ENCODE measurements at places on chromosomes 12 and 14.

DNA sequence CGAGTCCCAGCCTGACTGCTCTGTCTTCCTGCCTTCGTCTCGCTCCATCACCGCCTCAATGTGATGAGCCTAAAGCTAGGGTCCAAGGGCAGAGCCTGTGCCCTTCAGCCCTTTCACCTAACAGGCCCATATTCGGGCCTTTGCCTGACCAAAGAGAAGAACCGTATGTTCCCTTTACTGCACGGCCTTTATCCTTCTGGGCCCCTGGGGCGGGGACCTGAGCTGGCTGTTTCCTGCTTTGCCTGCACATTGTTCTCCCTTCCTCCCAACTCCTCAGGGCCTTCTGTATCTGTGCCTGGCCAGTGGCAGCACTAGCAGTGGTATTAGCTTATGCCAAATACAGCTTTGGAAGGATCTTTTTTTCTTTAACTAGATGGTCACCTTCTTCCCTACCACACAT lies 8.5 kb upstream of the MYL6B start:
- no peak for DNase-seq

GRCh38 chr14:88908216-88908615 lies 83.8 kb downstream of the TTC8 start:
- no peak for DNase-seq

DNA sequence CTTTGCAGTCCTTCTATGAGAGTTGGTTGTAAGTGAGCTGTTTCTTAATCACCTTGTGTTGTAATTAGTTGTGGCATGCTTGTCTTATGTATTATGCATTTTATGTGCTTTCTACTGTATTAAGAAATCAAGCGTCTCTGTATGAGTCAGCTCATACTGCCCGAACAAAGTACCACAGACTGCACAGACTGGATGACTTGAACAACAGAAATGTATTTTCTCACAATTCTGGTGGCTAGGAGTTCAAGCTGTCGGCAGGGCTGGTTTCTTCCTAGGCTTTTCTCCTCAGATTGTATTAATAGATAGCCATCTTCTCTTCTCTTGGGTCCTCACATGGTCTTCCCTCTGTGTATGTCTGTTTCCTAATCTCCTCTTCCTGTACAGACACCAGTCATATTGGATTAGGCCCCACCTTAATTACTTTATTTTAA lies 77.7 kb downstream of the FLRT2 start:
- DNase-seq = peak; percentile 65

GRCh38 chr12:100671396-100672074 lies 98.1 kb downstream of the GAS2L3 start:
- no peak for DNase-seq

DNA sequence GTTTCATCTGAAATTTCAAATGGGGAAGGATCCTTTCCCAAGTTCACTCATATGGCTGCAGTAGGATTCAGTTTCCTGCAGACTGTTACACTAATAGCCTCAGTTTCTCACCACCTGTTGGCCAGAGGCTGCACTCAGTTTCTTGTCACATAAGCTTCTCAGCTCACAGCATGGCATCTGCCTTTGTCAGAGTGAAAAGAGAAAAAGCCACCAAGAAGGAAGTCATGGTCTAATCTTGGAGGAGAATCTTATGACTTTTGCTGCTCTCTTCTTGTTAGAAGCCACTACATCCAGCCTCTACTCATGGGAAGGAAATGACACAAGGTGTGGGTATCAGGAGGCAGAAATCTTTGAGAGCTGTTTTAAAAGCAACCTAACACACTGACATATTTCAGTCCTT lies 39.4 kb upstream of the BTG1 start:
- DNase-seq = no peak

- DNase-seq = no peak
Observed at GRCh38 chr14:66507181-66507721, 696 bp upstream of the GPHN start.

DNA sequence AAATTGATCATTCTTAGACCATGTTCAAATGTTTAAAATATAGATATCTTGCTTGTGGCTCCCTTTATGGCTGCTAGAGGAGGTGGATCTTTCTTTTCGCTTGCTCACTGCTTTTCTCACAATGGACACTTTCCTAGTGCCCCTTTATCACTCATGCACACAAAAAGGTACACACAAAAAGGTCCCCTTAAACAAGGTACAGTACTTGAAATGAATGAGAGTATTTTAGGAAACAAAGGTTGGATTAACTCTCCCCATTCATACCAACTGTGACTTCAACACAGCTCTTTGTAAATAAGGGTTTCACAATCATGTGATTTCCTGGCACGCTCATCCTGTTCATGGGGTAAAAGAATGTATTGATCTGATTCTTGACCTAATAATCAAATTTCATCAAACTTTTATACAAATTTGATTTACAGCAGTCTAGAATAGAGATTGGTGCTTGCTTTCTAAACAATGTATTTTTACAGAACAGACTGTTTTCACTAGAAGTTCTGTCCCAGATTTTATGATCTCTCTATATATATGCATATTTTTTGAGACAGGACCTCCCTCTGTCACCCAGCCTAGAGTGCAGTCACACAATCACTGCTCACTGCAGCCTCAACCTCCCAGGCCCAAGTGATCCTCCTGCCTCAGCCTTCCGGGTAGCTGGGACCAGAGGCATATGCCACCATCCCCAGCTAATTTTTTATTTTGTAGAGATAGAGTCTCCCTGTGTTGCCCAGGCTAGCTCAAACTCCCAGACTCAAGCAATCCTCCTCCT lies 34.4 kb upstream of the EPS8 start:
- DNase-seq = peak; percentile 6

GRCh38 chr14:103310576-103311095 lies 23.4 kb upstream of the EIF5 start:
- DNase-seq = no peak

GRCh38 chr14:28102814-28103213 lies 663.8 kb upstream of the FOXG1 start:
- no peak for DNase-seq

- peak; percentile 81 for DNase-seq
Observed at GRCh38 chr12:121443193-121443870, 43.4 kb downstream of the RNF34 start.

DNA sequence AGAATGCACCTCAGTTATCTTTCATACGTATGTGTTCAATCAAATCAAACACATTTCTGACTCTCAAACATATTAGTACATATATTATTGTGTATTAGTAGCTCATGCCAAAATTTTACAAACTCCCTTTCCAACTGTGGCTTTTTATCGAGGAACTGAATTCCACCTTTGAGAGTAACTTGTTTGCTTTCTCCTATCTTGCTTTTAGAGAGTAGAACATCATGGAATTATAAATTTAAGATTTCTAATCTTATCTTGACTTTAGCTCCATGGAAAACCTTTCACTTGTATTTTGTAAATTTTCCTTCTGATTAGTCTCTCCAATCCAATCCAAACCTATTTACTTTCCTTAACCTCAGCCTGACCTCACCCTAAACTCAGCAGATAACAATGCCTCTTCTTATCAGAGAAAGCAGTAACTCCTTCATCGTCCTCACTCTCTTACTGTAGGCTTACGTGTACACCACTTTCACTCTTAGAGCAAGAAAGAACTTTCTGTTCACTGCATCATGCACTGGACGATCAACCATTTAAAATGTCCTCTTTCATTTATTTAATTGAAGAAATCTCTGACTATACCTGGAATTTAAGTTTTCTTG lies 164.5 kb downstream of the TMTC3 start:
- no peak for DNase-seq

- DNase-seq = no peak
Observed at GRCh38 chr12:23197266-23197665, 572.3 kb downstream of the ETNK1 start.

- no peak for DNase-seq
Observed at GRCh38 chr12:112282920-112283319, 99.3 kb downstream of the HECTD4 start.

GRCh38 chr12:3662521-3662921 lies 90.4 kb downstream of the CRACR2A start:
- peak; percentile 5 for DNase-seq

- peak; percentile 32 for DNase-seq
Observed at GRCh38 chr12:107760207-107760808, 629 bp downstream of the PRDM4 start.

DNA sequence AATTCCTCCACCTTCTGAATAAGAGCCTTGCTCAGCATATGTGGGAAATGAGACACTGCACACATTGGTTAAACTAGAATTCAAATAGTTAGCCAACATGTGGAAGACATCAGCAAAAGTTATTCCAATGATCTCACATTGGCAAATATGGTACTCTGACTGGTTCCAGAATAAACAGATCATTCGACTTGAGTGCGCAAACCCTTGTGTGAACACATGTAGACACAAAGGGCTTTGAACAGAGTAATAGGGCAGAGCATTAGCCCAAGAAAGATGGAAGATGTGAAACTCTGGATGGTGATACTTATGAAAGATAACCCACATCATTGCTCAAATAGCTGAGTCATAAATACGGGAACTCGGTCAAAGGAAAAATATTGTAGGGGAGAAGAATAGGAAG lies 1133.4 kb upstream of the SEL1L start:
- no peak for DNase-seq

- no peak for DNase-seq
Observed at GRCh38 chr14:94388384-94389103, at the start of gene SERPINA1. Gene SERPINA1 (minus strand): TSS chr14:94388602. CDS start chr14:94383237, 5,365 bp downstream.

GRCh38 chr14:55301437-55302121 lies 30.4 kb downstream of the FBXO34 start:
- DNase-seq = peak; percentile 85

GRCh38 chr12:6336079-6336888 lies 5.6 kb downstream of the TNFRSF1A start:
- DNase-seq = peak; percentile 97

DNA sequence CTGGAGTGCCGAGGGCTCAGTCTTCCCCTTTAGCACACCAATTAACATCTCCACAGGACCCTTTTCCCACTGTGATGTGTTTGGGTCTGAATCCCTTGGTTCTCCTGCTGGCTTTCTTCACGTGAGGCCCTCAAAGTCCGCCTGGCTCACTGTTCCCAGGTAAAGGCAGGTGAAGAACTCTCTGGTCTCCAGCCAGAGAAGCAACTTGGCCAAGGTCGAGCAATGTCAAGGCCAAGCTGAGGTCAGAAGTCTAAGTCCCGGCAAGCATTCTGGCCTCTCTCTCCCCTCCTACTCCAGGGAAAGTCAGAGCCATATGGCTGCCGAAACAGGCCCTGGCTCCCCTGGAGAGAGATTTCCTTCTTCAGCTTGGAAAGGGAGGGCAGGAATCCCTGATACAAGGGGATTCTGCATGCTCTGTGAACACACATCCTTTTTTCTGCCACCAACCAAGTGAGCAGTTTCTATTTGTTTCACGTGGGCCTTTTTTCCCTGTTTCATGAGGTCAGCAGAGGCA lies 61.4 kb upstream of the ESRRB start:
- DNase-seq = peak; percentile 56

GRCh38 chr14:65213316-65213715 lies 111.0 kb upstream of the MAX start:
- no peak for DNase-seq
